Upper lobe of right lung (tissue), 1 donor: ENCODE measurements at places on chromosomes 3 and 15. TPM values are rescaled to one million over a fixed set of nuclear protein-coding genes. Genes with fewer than 3 reads are reported as not detected.

Gene ADCY5
- 4.0 TPM for total RNA-seq

GRCh38 chr3:192917028-192917403 lies 640 bp downstream of the MB21D2 start:
- H3K36me3 ChIP-seq = no peaks in the 10 kb centered on the region
- H3K4me1 ChIP-seq = peaks cover 11% of the 10 kb centered on the region
- peak overlapping the region; percentile 87 for H3K27ac ChIP-seq
- DNase-seq = peak; percentile 83

Gene MKRN2
- 23.4 TPM for total RNA-seq

DNA sequence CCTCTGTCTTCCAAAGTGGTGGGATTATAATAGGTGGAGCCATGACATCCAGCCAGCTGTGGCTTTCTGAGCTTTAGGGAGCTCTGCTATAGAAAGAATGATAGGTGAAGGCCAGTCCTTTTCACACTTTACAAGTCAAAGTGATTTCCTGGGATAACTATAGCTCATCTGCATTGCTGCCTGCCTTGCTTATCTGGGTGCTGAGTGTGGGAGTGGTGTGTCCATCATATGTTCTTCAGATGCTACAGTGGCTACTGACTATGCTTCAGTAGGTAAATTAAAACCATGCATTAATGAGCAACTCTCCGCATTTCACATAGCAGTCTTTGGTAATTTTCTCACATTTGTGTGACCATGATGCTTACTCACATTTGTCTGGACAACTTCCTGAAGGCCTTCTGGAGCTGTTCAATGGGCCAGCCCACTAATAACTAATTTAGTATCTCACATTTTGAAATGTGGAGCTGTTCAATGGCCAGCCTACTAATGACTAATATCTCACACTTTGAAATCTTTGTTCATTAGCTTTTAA lies 23.4 kb downstream of the RHOA start:
- no peaks in the 10 kb centered on the region for H3K36me3 ChIP-seq
- H3K27me3 ChIP-seq = no peaks in the 10 kb centered on the region
- no peak overlapping the region for H3K27ac ChIP-seq
- DNase-seq = no peak

- no peak overlapping the region for H3K4me3 ChIP-seq
- no peaks in the 10 kb centered on the region for H3K36me3 ChIP-seq
- no peak overlapping the region for H3K27ac ChIP-seq
- DNase-seq = no peak
Measured at GRCh38 chr15:58047149-58047548, 18.4 kb downstream of the ALDH1A2 start.

Gene TARS3
- 12.0 TPM for total RNA-seq

Gene FRMD5
- 1.2 TPM for total RNA-seq

DNA sequence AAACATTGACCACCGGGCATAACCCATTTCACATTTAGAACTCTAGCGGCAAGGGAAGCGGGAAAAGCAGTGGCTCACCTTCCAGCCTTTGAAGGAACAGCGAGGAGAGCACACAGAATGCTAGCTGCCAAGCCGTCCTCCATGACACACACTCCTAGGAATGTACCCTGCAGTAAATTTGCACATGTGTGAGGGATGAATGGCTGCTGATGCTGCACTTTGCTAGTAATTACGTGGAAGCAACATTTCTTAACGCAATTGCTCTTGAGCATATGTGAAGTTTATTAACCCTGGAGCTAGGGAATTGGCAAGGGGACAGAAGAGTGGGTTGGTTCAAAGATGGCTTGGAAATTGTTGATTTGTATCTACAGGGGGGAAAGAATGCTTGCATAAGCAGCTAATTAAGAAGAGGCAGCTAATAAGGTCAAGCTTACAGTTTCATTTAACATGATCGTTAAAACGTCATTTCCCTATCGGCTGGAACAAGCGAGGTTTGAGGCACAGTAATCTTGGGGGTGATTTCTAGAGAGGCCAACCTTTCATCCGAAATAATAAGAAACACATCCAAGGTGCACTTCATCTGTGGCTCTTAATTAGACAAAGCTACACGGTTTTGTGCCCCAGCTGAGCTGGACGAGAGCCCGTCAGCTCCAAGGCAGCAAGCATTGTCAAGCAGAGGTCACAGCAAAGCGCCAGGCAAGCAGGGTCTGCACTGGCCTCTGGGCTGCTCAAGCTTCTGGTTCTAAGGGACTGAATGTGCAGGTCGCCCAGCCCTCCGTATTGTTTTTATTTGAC lies 123.4 kb downstream of the CHSY1 start:
- H3K4me3 ChIP-seq = no peak overlapping the region
- H3K27me3 ChIP-seq = no peaks in the 10 kb centered on the region
- peak overlapping the region; percentile 74 for H3K27ac ChIP-seq
- H3K4me1 ChIP-seq = peaks cover 22% of the 10 kb centered on the region
- DNase-seq = no peak

DNA sequence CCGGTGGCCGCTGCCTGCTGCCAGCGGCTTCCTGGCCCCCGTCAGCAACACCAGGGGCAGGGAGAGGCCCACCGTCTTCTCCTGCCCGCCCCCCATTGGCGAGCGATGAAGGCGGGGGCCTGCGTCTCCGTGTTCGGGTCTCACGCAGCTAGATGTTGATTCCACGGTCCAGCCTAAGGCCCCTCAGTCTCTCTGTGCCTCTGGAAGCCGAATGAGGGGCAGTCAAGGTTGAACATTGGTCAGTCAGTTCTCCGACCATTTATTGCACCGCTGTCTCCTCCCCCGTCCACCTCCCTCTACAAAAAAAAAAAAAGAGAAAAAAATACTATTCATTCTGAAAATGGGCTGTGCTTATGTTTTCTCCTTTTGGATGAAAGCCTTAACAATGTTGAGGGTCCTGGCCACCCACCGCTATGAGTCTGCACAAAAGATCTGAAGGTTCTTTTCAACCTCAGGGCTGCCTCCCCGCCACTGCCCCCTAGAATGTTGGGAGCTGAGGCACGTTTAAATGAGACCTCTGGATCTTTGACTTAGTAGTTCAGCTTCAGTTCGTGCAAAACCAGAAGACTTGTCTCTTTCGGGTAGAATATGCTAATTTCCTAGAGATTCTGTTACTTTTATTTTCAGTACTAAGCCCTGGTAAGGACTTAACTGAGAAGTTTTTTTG lies 736 bp downstream of the IREB2 start:
- no peaks in the 10 kb centered on the region for H3K27me3 ChIP-seq
- peak overlapping the region; percentile 92 for H3K4me3 ChIP-seq
- H3K36me3 ChIP-seq = peaks cover 40% of the 10 kb centered on the region
- peak overlapping the region; percentile 95 for H3K27ac ChIP-seq
